Mesenchymal stem cell (in vitro differentiated cells and primary cell): ENCODE measurements at places on chromosomes 16 and 17.

- DNase-seq: no peak
These were observed 15.3 kb downstream of the KIF18B start for GRCh38 chr17:44932096-44932786.

GRCh38 chr16:88473666-88474534 is 20.8 kb downstream of the ZFPM1 start:
- DNase-seq: no peak

DNA sequence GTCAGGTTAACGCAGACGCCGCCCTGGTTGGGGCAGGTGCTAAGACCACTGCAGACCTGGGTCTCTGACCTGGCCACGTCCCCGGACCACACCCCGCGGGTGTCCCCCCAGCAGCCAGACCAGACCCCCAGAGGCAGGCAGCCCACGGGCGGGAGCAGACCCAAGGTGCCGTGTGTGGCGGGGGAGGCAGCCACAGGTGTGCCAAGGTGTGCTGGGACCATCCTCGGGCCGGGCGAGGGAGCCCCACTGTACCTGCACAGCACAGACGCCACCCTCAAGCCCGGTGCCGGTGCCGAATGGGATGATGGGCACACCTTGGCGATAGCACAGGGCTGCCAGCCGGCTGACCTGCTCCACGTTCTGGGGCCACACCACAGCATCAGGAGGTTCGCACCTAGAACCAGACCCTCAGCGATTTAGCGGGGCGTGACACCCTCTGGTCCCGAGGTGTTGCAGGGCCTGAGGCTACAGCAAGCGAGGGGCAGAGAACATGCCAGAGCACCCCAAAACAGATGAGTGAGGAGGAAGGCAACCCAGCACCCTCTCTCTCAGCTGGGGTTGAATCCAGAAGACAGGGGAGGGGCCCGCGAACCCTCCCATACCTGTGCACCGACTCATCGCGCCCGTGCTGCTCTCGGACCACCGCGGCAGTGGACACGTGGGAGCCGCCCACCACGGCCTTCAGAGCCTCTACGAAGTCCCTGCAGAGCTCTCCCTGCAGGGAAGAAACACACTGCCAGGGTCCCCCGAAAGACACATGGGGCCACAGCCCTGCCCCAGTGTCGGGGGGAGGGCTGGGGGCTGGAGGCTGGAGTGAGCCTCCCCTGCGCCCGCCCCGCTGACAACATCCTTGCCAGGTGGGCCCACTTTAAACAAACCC is 1.4 kb downstream of the LDHD start:
- no peak for DNase-seq

GRCh38 chr16:82560805-82561325 is 65.9 kb upstream of the CDH13 start:
- no peak for DNase-seq

- DNase-seq: no peak
These were observed 239.8 kb upstream of the SOX9 start for GRCh38 chr17:71881041-71881440.

GRCh38 chr17:73297934-73298861 is 13.6 kb downstream of the CDC42EP4 start:
- no peak for DNase-seq

- DNase-seq: no peak
These were observed 440.8 kb downstream of the KCNJ2 start for GRCh38 chr17:70610161-70610560.

- no peak for DNase-seq
These were observed 5.1 kb upstream of the SCNN1B start for GRCh38 chr16:23296994-23297393.

DNA sequence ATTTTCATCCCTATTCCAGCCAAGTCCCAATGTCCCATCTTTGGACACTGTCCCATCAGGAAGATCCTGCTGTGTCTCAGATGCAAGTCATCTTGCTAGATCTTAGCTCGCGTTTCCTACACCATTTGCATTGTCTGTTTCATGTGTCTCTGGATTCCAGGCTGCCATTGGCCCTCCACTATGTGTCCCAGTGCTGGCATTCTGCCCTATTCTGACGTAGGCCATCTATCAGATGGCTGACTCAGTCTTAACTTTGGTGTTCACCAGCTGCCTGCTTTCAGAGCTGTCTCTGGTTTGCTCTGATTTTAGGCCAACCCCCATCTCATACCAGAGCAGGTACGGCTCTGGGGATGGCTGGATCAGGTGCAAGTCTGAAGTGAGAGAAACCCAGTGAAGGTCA is 300.9 kb upstream of the ASIC2 start:
- DNase-seq: peak; percentile 1

- no peak for DNase-seq
These were observed 4.9 kb downstream of the OR4D1 start for GRCh38 chr17:58153046-58153445.

- DNase-seq: no peak
These were observed 23.3 kb downstream of the QPRT start for GRCh38 chr16:29702269-29702668.

GRCh38 chr16:20385844-20386832 is 18.4 kb downstream of the PDILT start:
- peak; percentile 31 for DNase-seq

DNA sequence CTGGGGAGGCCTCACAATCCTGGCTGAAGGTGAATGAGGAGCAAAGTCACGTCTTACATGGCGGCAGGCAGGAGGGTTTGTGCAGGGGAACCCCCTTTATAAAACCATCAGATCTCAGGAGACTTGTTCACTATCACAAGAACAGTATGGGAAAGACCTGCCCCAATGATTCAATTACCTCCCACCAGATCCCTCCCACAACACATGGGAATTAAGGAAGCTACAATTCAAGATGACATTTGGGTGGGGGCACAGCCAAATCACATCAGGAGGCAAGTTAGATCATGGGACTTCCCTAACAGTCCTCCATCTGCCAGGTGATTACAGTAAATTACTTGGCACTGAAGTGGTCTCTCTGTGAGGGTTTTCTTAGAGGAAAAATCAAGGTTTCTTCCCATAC is 5.3 kb downstream of the TMEM114 start:
- DNase-seq: no peak

DNA sequence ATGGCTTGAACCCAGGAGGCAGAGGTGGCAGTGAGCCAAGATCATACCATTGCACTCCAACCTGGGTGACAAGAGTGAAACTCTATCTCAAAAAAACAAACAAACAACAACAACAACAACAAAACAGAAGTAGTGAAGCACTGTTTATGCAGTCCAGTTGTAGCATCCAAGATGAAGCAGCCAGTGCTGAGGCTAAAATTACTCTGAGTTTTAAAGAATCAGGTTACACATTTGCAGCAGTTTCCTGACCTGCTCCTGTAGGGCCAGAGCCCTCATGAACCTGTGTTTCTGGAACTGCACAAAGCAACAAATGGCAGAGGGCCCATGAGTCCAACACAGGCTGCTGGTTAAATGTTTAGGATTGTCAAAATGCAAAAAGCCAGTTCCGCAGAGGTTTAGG is 499.5 kb upstream of the PSMD7 start:
- DNase-seq: no peak

GRCh38 chr17:69539781-69540319 is 125.4 kb downstream of the MAP2K6 start:
- peak; percentile 94 for DNase-seq

GRCh38 chr17:65142247-65142646 is 5.1 kb downstream of the RGS9 start:
- DNase-seq: no peak

DNA sequence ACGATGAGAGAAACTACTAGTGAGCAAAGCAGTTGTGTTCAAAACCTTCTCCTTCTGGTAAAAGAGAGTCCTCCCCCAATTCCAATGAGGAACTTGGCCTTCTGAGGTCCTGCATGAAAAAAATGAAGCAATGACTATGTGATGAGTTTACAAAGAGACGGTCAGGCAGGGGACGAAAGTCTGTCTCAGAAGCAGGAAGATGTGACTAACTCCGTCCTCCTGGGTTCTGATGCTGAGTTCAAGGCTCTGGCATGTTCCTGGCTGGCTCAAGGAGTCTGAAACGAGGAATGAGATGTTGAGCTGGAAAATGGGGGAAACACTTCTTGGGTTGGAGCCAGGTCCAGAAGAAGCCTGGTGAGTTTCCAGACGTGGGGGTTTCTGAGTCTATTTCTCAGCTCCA is 129.6 kb downstream of the CPPED1 start:
- DNase-seq: peak; percentile 25

GRCh38 chr17:41660221-41660711 is 28.4 kb upstream of the EIF1 start:
- DNase-seq: no peak

DNA sequence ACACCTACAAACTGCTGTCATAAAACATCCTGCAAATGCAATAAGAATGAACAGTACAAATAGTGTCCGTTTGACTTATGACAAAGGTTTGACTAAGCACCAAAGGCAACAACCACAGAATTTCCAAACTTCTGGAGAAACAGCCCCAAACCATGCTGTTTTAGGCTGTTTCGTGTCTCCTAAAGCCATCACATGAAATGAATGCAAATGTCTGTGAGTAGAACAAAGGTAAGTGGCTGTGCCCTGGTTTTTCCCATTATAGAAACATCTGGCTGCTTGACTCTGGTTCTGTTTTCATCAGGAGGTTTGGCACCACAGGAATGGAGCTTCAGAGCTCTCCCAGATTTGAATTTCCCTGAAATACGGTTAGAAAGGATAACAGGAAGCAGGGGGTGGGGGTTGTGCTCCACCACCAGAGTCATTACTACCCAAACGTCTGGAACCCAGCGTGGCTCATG is 4.6 kb upstream of the EMP2 start:
- DNase-seq: no peak

DNA sequence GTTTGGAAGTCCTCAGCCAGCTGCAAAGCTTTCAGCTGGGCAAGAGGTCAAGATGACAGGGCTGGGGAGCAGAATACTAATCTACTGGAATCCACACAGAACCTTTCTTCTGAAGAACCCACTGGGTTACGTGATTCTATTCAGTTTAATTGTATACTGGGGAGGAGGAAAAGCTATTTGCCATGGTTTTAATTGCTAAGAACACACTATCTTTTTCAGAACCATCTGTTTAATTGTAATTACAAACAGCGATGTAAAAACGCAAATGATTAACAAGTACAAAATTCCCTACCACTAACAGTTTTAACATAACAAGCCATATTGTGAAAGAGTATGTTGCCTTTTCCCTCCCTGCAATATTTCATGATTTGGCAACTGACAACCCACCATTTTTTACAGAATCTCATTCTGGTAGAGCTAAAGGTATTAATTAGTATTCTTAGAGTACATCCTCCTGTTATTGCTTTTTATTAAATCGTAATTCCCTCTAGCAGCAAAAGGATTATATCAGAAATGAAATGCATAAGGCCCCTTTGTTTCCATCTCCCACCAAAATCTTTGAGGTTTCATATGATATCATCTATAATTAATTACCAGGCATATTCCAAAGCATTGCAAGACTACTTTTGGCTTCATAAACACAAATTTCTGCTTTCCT is 12.1 kb downstream of the HYDIN start:
- DNase-seq: no peak

DNA sequence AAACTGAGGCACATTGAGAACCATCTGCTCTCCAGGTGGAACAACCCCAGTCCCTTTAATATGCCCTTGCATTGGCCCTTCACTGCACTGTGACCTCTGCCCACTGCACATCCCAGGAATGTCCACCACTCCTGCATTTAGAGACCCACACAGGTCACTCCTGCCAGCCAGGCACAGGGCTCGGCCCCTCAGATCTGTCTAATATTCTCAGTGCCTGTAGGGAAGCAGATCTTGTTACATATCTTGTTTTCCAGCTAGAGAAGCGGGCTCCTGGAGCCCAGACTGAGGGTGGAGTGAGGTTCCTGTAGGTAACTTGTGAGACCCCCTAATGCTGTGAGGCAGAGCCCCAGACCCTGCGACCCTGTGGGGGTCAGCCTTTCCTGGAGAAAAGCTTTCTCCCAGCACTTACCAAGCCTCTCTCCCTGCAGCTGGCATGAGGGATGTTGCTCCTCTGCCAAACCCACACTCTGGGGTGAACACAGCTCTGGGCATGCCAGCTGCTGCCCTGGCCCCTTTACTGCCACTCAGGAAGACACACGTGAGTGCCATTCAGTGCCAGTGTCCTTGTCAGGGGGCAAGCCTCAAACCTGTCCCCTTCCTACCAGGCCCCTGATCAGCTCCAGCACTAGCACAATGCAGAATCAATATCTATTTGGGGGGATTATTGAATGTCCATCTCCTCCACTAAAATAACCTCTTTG is 40.3 kb upstream of the CRHR1 start:
- no peak for DNase-seq

GRCh38 chr16:12304861-12305596 is 328.5 kb downstream of the SNX29 start:
- no peak for DNase-seq

DNA sequence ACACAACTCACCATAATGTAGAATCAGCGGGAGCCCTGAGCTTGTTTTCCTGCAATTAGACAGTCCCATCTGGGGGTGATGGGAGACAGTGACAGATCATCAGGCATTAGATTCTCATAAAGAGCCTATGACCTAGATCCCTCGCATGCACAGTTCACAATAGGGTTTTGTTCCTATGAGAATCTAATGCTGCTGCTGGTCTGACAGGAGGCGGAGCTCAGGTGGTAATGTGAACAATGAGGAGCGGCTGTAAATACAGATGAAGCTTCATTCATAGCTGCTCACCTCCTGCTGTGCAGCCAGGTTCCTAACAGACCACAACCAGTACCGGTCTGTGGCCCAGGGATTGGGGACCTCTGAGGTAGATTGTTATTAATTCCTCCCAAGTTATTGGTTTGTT is 2.9 kb upstream of the DOK4 start:
- no peak for DNase-seq

GRCh38 chr17:64320613-64321553 is 57.8 kb upstream of the TEX2 start:
- peak; percentile 78 for DNase-seq

- DNase-seq: no peak
These were observed 54.7 kb downstream of the CACNG5 start for GRCh38 chr17:66889480-66890230.

GRCh38 chr16:2243781-2244180 is 7.5 kb downstream of the DNASE1L2 start:
- DNase-seq: no peak

DNA sequence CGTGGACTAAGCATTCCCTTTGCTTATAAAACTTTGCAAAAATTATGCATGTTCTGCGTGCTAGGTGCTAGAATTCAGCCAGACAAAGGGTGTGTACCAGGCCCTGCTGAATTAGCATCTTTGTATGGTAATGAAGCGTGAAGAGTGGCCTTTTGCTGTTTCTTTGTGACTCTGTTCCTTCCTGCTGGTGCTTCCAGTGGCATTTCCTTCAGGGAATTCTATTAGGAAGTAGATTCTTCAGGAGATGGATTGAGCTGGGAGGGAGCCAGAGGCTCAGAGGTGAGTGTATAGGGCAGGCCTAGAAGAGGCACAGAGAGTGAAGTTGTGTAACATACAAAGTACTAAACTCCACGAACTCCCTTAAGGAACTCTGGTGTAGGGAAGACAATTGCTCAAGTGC is 73.9 kb upstream of the ASIC2 start:
- no peak for DNase-seq

GRCh38 chr17:56690441-56691291 is 97.2 kb downstream of the NOG start:
- DNase-seq: no peak

- no peak for DNase-seq
These were observed 161.0 kb downstream of the GSG1L start for GRCh38 chr16:27902551-27902950.
